ENCODE measurements at places on chromosomes 7 and 10.

DNA sequence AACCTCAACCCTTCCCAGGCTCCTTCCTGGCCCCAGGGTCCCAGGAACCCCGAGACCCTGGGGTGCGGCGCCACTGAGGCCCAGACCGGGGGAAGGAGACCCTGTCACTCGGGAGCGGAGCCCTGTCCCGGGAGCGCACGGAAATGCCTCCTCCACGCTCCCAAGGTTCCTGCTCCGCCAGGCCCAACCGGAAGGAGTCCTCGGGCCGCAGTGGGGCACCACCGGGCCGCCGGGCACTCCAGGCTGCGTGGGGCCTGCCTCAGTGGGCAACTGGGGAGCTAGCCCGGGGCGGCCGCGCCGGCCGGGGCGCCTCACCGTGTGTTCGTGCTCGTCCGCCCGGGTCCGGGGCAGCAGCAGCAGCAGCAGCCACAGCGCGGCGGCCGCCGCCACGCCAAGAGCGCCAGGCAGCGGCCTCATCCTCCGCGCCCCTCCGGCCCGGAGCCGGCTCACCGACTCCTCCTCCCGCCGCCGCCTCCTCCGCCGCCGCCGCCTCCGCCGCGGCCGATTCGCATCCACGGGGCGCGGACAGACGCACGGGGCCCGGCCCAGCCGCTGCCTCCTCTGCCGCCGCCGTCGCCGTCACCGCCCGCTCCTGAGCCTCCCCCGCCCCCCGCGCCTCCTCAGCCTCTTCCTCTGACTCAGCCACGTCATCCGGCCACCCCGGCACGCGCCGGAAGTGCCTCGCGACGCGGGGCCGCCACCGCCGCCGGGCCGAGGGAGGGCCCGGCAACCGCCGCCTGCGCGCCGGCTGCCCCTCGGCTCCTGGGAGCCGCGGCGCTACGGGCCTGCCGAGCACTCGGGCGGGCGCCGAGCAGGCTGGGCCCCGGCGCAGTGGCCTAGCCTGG is at the start of gene TM9SF3:
TSS of gene TM9SF3 (minus strand) at position 594 of the 845 bp plus-strand sequence. CDS start at position 417, 177 bp downstream.
- DNase-seq = peak; percentile 95

GRCh38 chr10:76459016-76459730 is 1027.7 kb downstream of the LRMDA start:
- no peak for DNase-seq

DNA sequence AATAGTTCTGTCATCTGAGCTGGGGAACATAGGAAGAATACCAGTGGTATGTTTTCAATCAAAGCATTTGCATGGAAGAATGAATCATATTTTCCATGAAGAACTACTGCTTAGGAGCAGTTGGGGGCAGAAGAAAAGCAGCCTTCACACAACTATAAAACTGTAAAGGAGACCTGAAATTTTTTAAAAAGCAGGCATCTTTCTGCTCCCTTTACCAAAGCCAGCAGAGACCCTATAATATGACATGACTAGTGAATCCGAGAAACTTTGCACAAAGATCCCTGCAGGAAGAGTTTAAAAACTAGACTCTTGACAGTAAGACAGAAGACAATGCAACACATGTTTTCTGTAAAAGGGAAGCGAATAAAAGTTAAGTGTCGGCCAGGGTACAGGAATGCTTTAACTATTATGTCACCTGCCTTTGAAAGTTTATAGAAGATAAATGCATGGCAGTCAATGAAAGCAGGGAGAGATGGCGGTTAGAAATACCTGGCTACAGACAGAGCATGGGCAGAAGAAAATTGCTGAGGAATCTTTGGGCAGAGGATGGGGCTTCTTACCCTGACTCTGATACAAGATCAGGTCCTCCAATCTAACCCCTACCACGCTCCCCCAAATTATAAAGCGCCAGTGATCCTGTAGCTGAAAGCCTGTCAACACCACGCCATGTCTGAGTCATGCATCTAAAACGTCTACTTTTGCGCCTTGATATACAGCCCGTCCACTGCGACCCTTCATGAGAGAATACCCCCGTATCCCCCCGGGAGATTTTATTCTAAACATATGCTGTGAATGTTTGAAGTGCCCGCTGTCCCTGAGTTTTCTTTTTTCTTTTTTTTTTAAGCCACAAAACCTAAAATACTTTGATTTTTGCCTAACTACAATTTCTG is 93.1 kb downstream of the GLI3 start:
- DNase-seq = no peak

DNA sequence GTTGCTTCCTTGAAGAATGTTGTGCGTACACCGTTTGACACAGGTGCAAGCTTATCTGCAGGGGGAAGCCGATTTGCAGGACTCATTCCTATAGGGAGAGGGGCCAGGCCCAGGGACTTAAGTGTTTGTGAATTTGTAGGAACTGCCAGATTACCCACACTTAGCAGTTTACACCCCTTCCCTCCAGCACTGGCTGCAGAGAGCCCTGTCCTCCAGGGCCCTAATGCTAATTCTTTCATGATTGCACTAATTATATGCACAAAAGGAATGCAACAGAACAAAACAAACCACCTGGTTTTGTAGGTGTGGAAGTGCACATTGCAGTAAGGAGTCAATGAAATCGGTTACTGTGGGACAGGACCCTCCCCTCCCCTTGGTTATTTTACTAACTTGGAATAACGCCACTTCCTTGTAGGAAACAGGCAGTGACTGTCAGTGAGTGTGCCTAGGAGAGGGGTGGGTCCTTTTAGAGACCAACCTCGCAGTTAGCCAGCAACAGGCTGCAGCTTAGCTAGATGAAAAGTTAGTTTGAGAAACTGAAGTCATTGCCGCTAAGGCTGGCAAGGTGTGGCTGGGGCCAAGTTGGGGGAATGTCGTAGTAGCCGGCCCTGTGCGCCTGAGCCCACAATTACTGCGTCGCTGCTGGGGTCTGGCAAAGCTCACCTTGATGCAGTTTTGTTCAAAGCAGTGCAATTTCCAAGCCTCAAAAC is 60.6 kb downstream of the CUX1 start:
- no peak for DNase-seq

- peak; percentile 54 for DNase-seq
Measured at GRCh38 chr7:106736508-106737201, 75.7 kb upstream of the CCDC71L start.

DNA sequence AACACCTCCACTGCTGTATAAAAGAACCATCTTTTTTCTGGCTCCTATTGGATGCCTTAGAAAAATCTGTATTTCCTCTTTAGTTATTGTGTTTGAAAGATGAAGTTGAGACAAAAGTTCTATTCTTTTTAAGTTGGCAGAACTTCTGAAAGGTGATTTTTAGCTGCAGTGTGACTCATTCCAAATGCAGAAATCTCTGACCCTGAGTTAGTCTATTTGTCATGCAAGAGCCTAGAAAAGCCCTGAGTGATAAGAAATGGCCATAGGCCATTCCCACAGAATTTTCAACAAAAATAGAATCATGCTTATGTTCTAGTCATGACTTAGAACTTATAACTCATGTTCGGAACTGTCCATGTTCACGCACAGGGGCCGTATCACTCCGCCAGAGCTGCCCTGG is 89.1 kb downstream of the EGFR start:
- no peak for DNase-seq

DNA sequence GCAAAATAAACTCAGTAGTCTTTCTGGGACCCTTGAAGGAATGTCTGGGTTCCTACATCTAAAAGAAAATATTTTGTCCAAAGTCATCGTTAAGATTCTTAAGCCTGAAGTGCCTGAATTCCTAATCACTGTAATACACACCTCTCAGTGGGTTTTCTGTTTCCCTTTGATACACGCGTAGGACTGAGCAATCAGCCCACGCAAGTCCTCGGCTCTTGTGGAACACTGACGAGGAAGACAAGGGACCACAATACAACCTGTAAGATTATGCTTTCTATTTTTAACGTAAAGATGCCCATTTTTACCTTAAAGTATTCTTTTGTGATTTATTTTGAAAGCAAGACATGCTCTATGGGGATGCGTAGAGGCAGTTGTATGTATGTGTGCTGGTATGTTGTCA is 472.8 kb upstream of the CELF2 start:
- no peak for DNase-seq

- no peak for DNase-seq
Measured at GRCh38 chr7:94239661-94240234, 154.9 kb upstream of the COL1A2 start.

DNA sequence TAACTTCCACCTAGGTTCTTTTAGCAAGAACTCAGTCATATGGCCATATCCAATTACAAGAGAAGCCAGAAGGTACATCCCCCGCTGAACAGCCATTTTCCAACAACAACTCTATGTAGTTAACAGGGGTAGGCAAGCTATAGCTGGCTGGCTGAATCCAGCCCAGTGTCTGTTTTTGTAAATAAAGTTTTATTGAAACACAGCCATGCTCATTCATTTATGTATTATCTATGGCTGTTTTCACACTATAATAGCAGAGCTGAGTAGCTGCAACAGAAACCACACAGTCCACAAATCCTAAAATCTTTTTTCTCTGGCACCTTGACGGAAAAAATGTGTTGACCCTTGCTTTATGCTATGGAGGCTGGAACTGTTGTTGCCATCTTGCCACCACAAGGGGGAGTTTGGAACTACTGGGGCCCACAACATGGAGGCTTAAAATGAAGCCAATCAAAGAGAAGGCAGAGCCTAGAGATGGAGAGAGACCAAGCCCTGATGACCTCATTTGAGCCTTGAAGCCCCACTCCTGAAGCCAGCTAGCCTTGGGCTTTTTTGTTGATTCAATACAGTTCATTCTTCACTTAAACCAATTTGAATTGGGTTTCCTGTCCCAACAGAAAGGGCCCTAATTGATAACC is 33.3 kb upstream of the XPNPEP1 start:
- DNase-seq = peak; percentile 38

DNA sequence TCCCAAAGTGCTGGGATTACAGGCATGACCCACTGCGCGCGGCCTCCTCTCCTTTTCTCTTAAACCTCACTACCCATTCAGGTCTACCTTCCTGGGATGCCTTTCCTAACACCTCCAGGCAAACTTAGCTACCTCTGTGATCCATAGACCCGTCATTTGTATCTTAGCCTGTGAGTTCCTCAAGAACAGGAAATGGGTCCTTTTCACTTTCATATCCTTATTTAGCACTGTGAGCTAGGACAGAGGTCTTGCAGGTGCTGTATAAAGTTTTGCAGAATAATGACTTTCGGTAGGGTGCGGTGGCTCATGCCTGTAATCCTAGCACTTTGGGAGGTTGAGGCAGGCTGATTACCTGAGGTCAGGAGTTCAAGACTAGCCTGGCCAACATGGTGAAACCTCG is 215.7 kb downstream of the RELN start:
- DNase-seq = no peak

DNA sequence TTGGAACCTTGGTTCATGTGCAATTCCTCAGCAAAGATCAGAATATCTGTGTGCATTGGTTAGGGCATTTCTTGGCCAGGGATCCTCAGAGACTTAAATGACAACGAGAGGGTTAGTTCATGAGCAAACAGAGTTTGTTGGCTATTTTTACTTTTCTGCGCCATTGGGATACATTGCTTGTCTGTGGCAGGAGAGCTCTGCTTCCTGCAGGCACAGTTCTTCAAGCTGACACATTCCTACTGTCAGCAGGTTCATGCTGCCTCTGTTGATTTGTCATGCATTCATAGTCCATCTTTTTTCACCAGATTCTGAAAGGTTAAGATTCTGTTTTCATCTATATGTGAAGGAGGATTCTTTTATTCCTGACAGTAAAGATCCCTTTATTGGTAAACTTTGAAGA is 139.4 kb downstream of the TMEM178B start:
- DNase-seq = no peak

- no peak for DNase-seq
Measured at GRCh38 chr7:108561047-108561619, 8.4 kb downstream of the THAP5 start.

- DNase-seq = no peak
Measured at GRCh38 chr10:98790817-98791216, 344.1 kb upstream of the HPS1 start.

GRCh38 chr7:140640727-140641523 is at the start of gene DENND2A:
Gene DENND2A, minus strand, starts transcription at chr7:140640813. Its CDS starts 38,416 bp downstream, at chr7:140602397.
- no peak for DNase-seq

GRCh38 chr10:18473424-18474117 is 177.8 kb downstream of the NSUN6 start:
- DNase-seq = no peak

Data from activated naive CD4-positive, alpha-beta T cell treated with anti-CD3 and anti-CD28 coated beads, Interleukin-2, amount 10 ng/mL, durations not matched to agents 7 days and 5 days (primary cell).